H1 (cell line): ENCODE measurements at places on chromosomes 12 and 14.
A peak's percentile ranks its signal among the peaks of the same experiment; 100 is the strongest.

DNA sequence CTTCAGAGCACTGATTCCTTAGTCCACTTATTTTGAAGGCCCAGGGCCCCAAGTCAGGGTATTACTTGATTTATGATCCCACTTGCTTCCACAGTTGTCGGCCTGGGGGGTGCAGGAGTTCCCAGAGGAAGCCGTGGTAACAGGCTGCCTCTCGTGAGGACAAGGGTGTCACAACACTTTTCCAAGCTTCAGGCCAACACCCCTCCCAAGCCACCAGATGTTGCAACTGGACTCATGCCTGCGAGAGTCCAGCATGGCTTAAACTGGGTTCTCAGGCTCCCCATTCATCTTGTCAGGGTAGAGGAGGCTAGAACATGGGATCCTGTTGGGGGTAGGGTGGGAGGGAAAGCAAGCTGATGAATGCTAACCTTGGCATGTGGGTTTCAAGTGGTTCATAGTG is 56.1 kb downstream of the BMP4 start:
- DNase-seq = no peak

GRCh38 chr12:89497005-89497404 is 27.6 kb downstream of the GALNT4 start:
- no peak for DNase-seq

- DNase-seq = no peak
Measured at GRCh38 chr14:75946785-75947184, 35.0 kb downstream of the TGFB3 start.

GRCh38 chr14:33692762-33693161 is 258.1 kb downstream of the EGLN3 start:
- no peak for DNase-seq

GRCh38 chr12:111428081-111428727 is 22.5 kb downstream of the SH2B3 start:
- no peak for DNase-seq

GRCh38 chr14:104291123-104292000 is 153.0 kb downstream of the KIF26A start:
- DNase-seq = peak; percentile 27

GRCh38 chr12:80493466-80493865 is 49.4 kb downstream of the PTPRQ start:
- no peak for DNase-seq

- no peak for DNase-seq
Measured at GRCh38 chr14:64178814-64179213, 115.4 kb downstream of the ESR2 start.

DNA sequence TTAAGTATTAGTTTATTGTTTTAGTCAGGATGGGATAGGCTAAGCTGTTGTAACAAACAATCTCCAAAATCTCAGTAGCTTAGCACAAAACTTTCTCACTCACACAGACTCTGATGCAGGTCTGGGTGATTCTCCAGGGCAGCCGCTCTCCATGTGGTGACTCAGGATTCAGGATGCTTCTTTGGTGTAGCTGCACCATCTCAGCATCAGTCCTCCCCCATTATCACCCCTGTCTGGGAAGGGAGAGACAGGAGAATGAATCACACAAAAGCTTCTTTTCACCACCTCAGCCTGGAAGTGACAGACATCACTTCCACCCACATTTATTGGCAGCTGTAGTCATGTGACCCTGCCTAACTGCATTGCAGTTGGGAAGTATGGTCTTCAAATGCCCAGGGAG is 142.3 kb downstream of the DICER1 start:
- no peak for DNase-seq

DNA sequence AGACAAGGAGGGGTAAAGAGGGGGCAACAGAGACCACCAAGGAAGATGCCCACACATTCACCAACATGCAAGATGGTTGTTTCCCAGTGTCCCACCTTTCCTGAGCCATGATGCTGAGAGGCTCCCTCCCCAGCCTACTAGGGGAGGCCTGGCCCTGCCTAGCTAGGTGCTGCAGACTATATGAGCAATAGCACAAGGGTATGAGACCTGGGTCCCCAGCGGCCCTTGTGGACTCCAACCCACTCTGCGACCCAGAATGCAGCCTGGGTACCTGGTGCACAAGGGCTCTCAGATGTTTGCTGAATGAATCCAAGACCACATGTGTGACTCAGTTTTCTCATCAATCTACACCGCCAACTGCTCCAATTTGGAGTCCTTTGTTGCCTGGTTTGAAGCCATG is 13.9 kb downstream of the TGFB3 start:
- DNase-seq = no peak

DNA sequence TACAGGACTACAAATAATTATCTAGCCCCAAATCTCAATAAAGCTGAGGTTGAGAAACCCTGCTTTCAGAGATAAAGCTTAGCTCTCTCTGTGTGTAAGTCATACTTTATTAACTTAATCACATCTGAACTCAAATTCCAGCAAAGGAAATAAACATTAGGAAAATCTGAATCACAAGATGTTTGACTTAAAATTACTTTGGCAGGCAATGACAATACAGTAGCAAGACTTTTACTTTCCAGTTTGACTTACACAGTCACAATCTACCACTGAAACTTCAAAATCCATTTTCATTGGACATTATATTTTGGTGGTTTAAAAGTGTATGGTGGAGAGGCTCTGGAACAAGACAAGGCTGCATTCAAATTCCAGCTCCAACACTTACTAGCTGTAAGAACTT is 11.4 kb downstream of the TMEM116 start:
- DNase-seq = no peak

GRCh38 chr12:40727774-40728483 is 35.7 kb downstream of the CNTN1 start:
- no peak for DNase-seq

DNA sequence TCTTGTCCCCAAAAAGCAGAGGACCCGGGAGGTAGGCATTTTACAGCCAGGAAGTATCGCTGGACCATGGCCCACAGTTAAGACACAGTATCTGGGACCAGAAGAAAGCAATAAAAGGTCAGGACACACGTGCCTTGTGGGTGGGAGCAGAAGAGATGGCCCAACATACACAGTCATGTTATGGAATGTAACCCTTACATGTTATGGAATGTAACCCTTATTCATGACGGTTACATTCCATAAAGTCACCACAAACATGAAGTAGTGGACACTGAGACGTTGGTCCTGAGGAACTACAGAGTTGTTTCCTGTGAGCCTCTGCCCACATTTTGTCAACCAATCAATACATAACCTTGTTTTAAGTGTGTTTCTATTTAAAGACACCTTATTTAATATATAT is 285.6 kb upstream of the FKBP4 start:
- DNase-seq = no peak

GRCh38 chr14:61196792-61197191 is 84.3 kb downstream of the TMEM30B start:
- no peak for DNase-seq

GRCh38 chr12:43108656-43109055 is 443.3 kb downstream of the ADAMTS20 start:
- no peak for DNase-seq

DNA sequence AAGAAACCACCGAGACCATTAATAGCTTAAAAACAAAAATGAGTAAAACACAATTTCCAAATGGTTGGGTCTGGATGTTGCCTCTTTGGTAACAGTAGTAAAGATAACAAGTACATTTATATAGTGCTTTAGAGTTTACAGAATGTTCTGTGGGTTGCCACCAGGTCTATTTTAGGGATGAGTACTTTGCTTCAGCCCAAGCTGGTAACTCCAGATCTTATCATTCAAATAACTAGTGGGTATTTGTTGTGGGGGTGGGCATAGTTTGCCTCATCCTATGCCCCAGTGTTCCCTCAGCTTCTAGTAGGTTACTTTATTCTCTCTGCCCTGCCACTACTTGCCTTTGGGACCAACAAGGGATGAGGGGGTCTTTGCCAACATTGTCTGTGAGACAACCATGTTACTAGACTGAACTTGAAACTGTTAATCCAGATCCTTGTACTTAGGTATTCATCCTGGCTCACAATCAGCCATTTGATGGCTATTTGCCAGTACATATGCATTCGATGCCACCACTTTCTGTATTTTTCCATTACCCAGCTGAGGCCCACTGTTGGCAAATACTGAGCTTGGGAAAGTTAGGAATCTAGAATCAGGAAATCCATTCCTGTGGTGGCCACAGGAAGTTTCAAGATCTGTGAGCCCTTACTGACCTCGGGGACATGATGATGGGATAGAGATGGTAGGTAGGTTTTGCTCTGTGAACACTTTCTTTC is 17.6 kb upstream of the AKAP6 start:
- no peak for DNase-seq

GRCh38 chr12:78402366-78403134 is 462.0 kb upstream of the SYT1 start:
- DNase-seq = no peak

GRCh38 chr12:106204312-106204711 is 43.5 kb downstream of the CKAP4 start:
- DNase-seq = no peak

DNA sequence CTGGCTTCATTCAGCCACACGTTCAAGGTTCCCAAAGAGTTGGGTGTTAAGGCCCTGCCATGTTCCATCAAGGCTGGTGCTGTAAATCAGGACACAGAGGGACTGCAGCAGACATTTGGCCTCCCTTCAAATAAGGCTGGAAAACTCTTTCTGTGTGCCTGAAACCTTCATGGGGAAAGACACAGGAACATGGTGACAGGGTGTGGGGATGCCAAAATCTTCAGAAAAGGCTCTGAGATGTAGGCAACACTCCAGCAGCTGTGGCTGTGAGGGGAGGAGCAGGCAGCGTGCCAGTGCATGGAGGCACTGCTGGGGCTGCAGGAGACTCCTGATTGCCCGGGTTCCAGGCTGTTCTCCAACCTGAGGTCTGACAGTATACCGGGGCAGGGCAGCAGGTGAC is 15.0 kb downstream of the POMT2 start:
- no peak for DNase-seq

DNA sequence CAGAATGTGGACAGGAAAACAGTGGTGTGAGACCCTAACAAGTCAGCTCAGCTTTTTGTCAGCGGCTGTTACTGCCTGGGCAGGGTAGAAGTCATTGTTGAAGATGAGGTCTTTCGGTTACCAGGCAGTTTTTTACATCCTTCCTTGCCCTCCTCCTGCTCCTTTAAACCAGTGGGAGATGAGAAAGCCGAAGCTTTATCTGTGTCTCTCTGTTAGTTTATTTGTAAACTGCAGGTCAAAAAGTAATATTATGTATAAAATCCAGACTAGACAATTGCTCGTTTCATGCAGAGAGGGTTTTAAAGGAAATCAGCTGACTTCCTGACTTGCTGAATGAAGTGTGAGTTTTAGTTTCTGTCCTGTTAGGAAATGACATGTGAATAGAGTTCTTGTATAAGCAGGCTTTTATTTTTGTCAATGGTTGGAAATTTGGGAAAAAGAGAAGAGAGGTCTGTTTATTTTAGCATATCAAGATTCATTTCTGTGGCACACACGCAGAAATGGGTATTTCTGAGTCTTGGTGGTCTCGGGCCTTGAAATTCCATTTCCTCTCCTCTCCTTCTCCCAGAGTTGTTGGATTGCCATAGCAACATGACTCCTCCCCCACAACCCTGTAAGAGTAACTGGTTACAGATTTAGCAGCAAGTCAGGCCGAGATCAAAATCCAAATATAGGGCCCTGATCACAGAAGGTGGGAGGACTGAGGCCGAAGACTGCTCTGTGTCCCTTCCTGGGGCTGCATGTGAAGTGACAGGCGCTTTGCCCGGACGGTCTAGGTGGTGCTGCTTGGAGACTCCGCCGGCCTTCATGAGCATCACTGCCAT is 60.8 kb downstream of the SAMD4A start:
- DNase-seq = no peak

DNA sequence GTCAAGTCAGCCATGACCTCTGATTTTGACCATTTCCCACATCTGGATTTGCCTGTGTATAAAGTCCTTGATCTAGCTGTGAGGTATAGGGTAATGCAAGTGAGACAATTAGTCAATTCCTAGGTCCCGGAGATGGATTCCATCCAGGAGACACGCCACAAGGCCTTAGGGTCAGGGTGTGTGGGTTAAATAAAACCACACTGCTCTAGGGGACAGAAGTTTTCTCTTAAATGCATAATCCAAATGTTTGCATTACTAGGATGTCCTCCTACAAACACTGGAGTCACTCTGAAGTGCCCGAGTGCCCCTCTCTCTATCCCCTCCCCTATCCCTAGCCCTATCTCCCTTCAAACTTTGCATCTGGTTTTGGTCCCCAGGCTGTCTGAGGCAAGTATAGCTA is 26.8 kb downstream of the LRIG3 start:
- no peak for DNase-seq

- no peak for DNase-seq
Measured at GRCh38 chr14:98304574-98304973, 967.4 kb downstream of the BCL11B start.

GRCh38 chr12:55742719-55743405 is at the start of gene GDF11:
Gene GDF11 (plus strand): TSS chr12:55743122. CDS start chr12:55743317, 195 bp downstream.
- peak; percentile 82 for DNase-seq

- DNase-seq = no peak
Measured at GRCh38 chr12:94980577-94980976, 22.9 kb downstream of the NDUFA12 start.

GRCh38 chr14:74941676-74942097 is 13.7 kb downstream of the PGF start:
- no peak for DNase-seq

GRCh38 chr12:110744601-110745264 is 2.0 kb upstream of the PPP1CC start:
- no peak for DNase-seq
